Central memory CD8-positive, alpha-beta T cell (primary cell): ENCODE measurements at places on chromosomes 11 and 22.

- no peak for DNase-seq
Observed at GRCh38 chr11:48058788-48059187, 78.4 kb downstream of the PTPRJ start.

GRCh38 chr11:2779499-2779980 is 79.7 kb upstream of the KCNQ1OT1 start:
- no peak for DNase-seq

GRCh38 chr11:110490886-110491285 is 61.1 kb downstream of the FDX1 start:
- DNase-seq = no peak

DNA sequence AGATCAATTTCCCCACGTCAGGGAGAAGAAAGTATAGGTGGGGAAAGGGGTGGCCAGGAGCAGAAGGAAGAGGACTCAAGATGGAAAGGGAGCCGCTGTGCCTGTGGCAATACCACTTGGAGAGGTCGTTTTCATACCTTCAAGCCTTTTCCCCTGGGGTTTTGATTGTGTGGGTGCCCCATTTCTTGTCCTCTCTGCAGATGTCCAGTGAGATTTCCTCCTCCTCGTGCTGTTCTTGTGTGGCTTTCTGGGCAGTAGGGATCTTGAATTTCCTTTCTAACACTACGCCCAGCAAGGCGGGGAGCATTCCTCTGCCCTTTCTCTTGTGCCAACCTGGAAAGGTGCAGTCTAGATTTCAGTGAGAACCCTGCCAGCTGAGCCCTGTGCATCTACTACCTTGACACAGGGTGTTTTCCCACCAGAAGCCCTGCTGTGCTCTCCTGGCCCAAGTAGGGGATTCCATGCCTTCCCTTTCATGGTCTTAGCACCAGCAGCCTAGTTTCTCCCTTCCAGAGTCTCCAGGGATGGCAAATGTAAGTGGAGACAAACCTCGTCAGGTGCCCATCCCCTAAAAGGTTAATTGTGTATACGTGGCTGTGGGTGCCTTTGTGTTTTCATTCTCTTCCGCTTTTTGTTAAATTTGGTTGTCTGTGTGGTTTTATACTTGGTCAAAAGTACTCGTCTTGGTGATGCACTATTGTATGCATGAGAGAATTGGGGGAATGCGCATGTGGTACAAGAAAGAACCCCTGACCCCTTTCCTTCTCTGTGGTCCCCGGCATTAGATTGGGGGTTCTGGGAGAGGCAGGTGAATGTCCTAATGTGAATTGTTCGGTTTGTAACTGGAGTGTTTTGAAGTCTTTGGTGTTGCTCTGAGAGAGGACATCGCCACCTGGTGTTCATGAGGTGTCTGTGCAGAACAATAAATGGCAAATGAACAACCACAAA is 71.4 kb upstream of the MPEG1 start:
- no peak for DNase-seq

GRCh38 chr22:23566705-23567475 is 13.2 kb downstream of the IGLL1 start:
- DNase-seq = no peak

DNA sequence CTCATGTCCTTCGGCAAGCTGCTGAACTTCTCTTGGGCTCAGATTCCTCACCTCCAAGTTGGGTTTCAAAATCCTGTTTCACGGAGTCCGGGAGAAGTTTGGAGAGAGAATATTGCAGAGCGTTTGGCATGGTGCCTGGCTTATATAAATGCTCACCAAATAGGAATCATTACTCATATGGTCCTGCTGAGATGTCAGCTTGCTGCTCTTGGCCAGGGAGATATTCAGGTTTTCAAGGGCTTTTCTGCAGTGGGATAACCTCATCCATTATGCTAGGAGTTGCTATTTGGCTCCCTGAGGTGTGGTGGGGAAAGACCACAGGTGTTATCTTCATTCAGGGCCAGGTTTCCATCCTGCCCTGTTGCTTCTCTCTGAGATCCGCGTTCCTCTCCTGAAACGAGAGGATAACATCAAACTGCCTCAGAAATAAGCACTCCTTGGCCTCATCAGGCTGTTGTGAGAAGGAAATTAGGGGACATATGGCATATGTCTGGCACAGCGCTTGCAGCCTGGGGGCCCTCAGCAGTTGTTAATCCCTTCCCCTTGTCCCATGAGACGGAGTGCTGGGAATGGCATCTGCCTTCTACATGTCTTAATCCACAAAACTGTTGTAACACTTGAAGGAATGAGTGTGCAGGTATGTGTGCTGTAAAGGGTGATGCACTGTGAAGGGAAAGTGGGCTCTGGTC is 29.9 kb upstream of the ACER3 start:
- no peak for DNase-seq

GRCh38 chr11:127458561-127458960 is 458.0 kb upstream of the KIRREL3 start:
- no peak for DNase-seq

GRCh38 chr22:41557401-41558240 is 3.2 kb upstream of the CSDC2 start:
- no peak for DNase-seq

DNA sequence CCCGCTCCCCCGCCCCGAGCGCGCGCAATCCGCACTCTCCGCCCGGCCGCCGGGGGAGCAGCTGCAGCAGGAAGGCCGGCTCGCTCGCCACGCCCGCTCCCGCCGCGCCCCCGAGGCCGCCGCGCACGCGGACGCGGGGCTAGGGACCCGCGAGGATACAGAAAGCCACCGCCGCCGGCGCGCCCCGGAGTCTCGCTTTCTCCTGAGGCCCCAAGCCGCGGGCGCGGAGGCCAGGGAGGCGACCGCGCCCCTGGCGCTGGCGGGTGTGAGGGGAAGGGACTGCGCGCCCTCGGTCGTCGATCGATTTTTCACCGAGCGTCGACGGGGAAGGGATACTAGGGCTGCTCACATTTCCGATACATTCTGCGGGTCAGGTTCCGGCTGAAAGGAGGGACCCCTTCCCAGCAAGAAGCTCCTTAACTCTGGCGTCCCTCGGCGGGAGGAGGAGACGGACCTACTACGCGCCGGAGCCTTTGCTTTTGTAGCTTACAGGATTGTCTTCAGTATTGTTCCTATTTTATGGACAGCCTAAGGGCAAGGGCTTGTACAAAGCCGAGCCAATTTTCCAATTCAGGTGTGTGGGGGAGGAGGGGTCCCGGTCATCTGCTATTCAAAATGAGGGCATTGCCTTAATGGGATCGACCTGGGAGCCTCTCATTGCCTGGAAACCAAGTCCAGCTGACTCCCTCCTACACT is 416 bp upstream of the GAB2 start:
- peak; percentile 55 for DNase-seq

DNA sequence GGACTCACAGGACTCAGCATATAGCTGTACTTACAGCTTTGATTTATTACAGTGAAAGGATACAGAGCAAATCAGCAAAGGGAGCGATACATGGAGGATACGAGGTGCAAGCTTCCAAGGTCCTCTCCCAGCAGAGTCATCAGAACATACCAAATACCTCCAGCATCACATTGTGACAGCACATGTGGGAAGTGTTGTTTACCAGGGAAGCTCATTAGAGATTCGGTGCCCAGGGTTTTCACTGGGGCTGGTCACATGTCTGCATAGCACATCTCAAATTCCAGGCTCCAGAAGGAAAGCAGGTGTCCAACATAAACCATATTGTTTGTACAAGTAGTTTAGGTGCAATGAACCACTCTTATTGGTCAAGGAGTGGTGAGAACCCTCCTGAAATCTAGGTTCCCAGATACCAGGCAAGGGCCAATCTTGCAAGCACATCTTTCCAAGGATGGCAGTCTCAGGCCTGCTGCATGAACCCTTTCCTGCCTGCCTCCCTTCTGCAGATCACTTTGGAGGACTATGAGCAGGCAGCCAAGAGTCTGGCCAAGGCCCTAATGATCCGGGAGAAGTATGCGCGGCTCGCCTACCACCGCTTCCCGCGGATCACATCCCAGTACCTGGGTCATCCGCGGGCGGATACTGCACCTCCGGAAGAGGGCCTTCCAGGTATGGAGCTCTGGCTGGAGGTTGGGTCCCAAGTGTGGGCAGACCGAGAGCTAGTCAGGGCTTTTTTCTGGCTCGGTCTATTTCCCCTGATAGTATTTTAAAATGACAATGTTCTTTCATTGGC is 26.7 kb downstream of the AMPD3 start:
- DNase-seq = no peak

GRCh38 chr11:18393581-18394274 is 635 bp upstream of the LDHA start:
- DNase-seq = no peak

DNA sequence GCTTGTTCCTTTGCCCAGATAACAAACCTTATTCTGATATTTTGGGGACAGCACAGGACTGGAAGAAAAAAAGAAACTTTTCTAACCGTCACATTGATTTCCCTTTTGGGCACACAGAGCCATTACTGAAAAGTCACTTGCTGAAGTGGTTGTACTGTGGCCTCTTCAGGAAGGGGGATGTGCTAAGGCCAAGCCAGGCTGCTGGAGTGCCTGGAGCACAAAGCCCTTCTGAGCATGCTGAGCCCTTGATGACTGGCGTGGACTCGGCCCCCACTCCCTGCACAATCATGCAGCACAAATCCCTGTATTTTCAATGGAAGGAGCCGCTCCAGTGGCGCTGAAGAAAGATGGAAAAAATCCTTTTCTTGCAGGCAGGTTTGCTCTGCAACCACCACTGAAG is 164.2 kb downstream of the NTM start:
- no peak for DNase-seq

DNA sequence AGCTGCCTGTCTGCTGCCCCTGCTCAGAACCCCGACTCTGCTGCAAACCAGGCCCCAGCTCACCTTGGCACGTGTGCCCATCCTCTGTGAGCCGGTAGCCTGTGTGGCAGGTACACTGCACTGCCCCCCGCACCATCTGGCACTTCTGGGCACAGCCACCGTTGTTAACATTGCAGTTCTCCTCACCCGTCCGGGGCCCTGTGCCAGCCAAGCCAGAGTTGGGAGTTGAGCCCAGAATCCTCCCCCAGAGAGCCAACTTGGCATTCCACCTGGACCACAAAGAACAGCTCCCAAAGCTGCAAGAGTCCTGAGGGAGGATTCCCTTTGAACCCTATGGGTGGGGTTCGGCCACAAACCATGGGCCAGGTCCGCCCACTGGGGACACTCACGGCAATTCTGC is 22.5 kb downstream of the LRP4 start:
- no peak for DNase-seq

GRCh38 chr22:41561788-41562187 is 978 bp downstream of the CSDC2 start:
- no peak for DNase-seq

GRCh38 chr11:17013548-17014320 is 480 bp downstream of the PLEKHA7 start:
- DNase-seq = no peak

DNA sequence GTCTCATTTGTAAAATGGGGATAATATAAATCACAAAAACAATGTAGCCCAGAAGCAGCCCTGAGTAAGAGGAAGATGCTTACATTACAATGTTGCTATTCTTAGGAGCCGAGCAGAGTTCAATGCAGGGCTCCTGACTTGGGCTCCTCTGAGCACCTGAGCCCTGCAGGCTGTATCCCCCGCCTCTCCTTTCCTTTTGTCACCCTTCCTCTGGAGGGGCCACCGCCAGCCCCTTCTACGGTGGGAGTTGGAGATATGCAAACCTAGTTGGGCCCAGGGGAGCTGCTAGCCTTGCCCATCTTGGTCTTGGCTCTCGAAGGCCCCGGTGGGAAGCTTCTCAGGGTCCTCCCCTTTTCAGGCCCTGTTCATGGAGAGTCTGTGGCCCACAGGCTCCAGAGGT is 8.4 kb upstream of the CSNK1E start:
- no peak for DNase-seq

DNA sequence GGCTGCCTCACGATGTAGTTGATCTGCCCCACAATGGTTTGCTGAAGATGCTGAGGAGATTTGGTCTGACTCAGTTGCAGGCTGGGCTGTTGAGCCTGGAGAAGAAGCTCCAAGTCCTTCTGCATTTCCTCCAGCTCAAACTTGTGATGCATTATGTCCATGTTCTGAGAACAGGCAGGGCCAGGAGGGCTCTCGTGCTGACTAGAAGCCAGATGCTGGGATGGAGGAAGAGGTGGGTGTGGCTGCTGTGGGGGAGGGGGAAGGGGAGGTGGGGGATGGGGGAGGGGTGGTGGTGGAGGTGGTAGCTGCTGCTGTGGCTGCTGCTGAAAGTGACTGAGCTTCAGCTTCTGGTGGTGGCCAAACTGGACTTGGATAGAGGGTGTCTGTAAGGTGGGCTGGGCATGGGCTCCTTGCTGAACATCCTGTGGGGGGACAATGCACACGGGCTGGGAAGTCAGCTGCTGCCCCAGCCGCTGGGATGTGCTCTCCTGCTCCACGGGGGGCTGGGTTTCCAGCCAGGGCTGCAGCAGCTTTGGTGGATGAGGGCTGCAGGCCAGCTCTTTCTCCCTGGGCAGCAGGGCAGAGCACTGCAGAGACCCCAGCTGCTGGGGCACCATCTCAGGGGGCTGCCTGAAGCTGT is 42.1 kb downstream of the TRIM66 start:
- DNase-seq = no peak

- DNase-seq = no peak
Observed at GRCh38 chr22:41885516-41885915, 29.4 kb downstream of the SHISA8 start.

DNA sequence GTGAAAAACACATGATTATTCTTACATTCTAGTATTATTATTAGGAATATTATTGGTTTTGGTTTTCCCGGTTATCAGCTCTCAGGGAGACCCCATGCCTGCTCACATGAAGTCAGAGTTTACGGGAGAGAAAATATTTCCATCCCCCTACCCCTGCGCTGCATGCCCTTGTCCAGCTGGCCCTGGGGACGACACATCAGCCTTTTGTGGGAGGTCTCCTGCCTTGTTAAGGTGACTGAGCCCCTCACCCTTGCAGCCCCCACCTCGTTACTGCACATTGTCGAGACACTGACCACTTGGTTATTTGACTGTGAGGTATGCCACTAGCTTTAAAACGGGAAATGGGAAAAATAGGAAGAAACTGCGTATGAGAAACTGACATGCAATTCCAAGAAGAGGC is 63.0 kb downstream of the PARVG start:
- DNase-seq = no peak

DNA sequence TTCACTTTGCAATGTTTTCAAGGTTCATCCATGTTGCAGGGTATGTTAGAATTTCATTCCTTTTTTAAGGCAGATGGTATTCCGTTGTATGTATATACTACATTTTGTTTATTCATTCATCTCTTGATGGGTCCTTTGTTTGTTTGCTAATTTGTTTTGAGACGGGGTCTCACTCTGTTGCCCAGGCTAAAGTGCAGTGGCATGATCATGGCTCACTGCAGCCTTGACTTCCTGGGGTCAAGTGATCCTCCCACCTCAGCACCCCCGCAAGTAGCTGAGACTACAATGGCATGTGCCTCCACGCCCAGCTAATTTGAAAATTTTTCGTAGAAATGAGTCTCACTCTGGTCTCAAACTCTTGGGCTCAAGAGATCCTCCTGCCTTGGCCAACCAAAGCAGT is 6.2 kb downstream of the UVRAG start:
- DNase-seq = no peak

DNA sequence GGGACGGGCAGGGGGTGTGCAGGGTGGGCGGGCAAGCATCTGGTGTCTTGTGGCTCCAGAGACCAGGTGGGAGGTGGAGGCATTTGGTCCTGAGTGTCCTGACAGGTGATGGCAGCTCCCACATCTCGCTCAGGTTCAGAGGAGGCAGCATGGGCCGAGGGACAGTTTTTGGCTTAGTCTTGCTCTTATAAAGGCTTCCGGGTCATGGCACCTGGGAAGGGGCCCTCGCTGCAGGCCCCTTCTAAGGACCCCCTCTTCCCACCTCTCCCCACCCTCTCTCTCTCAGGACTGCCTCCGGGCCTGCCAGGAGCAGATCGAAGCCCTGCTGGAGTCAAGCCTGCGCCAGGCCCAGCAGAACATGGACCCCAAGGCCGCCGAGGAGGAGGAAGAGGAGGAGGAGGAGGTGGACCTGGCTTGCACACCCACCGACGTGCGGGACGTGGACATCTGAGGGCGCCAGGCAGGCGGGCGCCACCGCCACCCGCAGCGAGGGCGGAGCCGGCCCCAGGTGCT is 9.9 kb downstream of the CCND1 start:
- no peak for DNase-seq
